ENCODE measurements at places on chromosomes 11 and 22. TPM values are rescaled to one million over a fixed set of nuclear protein-coding genes. Genes with fewer than 3 reads are reported as not detected.

The INCENP gene
- total RNA-seq: 155 TPM

The CNGA4 gene
- 0.16 TPM for total RNA-seq

The TRIM51 gene
- not detected for total RNA-seq

The SCO2 gene
- total RNA-seq: 7.9 TPM

The OR5A1 gene
- total RNA-seq: not detected
